A172 (cell line): ENCODE measurements at places on chromosomes 6 and 20. TPM values are rescaled to one million over a fixed set of nuclear protein-coding genes. Genes with fewer than 3 reads are reported as not detected.

Gene OR10C1
- not detected in 2 replicates for total RNA-seq

GRCh38 chr6:35084041-35084491 lies 57.1 kb downstream of the TCP11 start:
- DNase-seq, result no peak

GRCh38 chr6:27867945-27868300 lies 44.3 kb downstream of the OR2B2 start:
- peak; percentile 26 for DNase-seq

Gene SLC17A2
- not detected in 2 replicates for total RNA-seq

Gene CD93
- total RNA-seq, result not detected in 2 replicates

Gene SLC52A3
- total RNA-seq, result 0.03 and 0.22 TPM in 2 replicates

GRCh38 chr6:135722679-135723078 lies 128.8 kb upstream of the PDE7B start:
- DNase-seq, result peak; percentile 86

DNA sequence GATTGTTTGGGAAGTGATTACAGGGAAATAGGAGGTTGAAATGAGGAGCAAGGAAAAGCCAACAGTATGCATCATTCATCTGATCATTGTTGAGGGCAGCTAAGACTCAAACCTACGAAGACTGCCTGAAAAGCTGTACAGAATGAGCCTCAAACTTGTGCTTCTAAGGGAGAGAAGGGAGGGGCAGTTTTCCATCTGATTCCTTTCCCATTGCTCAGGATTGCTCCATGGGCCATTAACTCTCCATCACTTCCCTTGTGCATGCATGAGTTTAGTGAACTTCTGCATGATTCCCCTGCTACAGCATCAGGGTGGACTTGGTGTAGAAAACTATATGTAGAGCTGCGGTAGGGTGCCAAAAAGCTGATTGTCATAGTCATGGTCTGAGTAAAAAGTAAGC lies 742.7 kb upstream of the SLC35B3 start:
- no peak for DNase-seq

Gene FBXL4
- 9.7 and 9.8 TPM in 2 replicates for total RNA-seq

GRCh38 chr20:24949756-24950127 lies 673 bp downstream of the CST7 start:
- peak; percentile 17 for DNase-seq

Gene FOXS1
- total RNA-seq, result 2.4 TPM in 1 of 2 replicates, not detected in the other

GRCh38 chr6:119497988-119498727 lies 148.6 kb upstream of the MAN1A1 start:
- no peak for DNase-seq

GRCh38 chr20:48879612-48880245 lies 41.8 kb upstream of the ARFGEF2 start:
- no peak for DNase-seq

DNA sequence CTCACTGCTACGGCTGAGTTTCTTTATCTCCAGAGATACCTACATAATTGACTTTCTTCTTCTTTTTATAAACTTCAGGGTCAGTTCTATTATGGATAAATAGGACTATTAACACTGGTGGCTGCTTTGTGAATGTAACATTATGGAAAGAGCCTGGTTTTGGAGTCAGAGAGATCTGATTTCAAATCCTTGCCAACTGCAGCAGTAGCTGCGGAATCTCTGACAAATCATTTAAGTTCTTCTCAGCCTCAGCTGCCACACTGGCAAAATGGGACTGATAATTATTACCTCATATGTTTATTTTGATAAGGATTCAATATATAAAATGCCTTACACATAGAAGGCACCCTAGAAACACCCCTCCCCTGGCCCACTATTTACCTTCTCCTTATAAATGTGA lies 160.5 kb downstream of the BACH2 start:
- DNase-seq, result no peak

GRCh38 chr6:138545621-138545980 lies 46.3 kb upstream of the NHSL1 start:
- DNase-seq, result peak; percentile 65

DNA sequence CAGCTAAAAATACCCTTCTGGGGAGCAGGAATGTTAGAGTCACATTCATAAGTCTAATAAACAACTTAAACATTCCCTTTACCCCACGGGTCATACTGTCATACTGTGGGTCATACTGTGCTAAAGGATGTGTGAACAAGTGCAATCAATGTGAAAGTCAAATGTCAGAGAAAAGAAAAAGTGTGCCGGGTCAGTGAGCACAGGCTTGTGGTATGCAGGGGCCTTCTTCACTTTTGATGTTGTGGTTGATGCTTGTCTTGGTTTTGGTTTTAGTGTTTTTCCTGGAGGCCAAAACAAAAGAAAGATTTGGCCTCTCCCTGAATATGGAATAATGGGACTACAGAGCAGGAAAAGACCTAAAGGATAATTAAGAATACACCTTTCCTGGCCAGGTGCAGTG lies 267.9 kb upstream of the PLN start:
- no peak for DNase-seq

DNA sequence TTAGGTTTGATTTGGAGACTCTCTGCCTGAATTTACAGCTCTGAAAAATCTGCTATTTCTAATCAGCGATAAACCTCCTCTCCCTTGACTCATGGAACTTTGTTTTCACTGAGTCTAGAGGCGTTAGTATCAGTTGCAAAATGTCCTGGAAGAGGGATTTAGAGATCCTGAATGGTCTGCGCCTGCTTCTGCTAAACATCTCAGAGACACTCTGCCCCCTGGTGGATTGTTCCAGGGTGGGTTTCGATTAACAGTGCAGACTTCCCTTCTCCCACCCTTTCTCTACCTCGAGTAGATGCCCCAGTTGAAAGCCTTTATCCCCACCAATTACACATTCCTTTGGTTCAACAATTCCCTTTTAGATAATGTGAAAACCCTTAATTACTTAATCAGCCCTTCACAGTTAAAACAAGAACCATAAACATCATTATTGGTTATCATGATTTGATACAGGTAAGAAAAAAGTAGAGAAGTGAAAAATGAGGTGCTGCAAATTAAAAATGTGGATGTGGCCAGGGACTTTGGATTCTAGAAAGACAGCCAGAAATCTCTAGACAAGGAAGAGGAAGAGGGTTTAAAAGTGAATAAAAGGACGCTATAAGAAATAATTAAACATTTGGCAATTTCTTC lies 5.5 kb downstream of the HTR1B start:
- peak; percentile 82 for DNase-seq

DNA sequence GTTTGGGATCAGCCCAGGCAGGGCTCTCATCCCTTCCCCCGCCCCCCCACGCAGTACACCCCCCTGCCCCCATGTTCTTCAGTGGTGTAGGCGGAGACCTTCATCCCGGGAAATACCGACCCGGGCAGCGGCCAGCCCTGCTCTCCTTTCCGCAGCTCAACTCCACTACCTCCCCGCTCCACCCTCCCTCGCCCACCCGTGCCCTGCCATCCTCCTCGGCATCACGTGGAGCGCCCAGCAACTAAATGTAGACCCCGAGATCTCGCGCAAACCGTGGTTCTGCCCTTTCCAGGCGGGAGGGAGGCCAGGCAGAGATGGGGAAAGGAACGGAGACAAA lies 1932.2 kb upstream of the DEFB115 start:
- no peak for DNase-seq

DNA sequence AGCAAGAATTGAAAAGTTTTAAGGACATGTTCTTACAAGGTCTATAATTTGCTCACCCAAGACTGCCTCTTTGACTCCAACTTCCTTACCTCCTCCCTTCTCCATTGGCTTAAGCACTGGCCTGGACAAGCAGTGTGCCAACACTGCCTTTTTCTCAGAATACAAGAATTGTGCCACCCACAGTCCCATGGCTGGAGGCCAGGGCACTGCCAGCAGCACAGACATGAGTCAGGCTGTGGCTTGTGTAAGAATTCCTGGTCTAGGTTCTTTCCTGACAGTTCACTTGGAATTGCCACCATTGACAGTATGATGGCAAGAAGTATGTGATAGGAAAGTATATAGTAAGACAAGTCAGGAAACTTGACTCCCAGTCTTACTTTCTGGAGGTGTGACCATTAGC lies 202.7 kb upstream of the MARCKS start:
- peak; percentile 88 for DNase-seq

Gene PRR18
- 0.14 and 0.24 TPM in 2 replicates for total RNA-seq

DNA sequence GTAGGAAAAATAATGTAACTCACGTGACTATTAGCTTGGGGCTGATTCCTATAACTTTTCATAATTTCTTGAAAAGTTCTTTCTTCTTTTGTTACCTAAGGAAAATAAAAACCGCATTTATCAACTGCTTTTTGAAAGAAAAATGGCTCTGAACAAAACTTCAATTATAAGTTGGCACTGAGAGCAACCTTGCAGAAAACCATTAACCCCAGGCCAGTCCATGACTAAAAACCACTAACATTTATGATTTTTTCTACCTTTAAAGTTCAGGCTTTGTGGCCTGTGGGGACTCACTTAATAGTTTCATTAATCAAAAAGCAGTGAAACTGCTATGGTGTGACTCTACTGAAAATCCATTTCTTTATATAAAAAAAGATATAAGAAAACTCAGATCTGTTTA lies 69.1 kb upstream of the SAMHD1 start:
- no peak for DNase-seq

- no peak for DNase-seq
Measured at GRCh38 chr6:89494131-89494793, 61.3 kb downstream of the ANKRD6 start.

Gene TNFRSF6B
- total RNA-seq, result 2.4 and 3.4 TPM in 2 replicates

DNA sequence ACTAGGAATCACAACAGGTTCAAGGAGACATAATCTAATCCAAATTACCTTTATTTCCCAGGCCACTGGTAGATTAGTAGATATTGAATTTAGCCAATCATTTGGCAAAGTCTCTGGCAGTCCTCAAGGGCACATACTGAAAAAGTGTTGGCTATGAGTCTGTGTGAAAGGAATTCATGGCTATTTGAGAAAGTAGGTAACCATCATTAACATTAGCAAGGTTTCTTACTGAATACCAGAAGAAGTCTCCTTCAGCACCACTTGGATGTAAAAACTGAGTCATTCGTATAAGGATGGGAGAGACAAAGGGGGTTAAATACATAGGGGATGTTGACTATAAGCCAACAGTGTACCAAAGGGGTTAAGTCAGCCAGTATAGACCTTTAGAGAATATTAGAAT lies 36.7 kb downstream of the AGPAT4 start:
- DNase-seq, result no peak

DNA sequence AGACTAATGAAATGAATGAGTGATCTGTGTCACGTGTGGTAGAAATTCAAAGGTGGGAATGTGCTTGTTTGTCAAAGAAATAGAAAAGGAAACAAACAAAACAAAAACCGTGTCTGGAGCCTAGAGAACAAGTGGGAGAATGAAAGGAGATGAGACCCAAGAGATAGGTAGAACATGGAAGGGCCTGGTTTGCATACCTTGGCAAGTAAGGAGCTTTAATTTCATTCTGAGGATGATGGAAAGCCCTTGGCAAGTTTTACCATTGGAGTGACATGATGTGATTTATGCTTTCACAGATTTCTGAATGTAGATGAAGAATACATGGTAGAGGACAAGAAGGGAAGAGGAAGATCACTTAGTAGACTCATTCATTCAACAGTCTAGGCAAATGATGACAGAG lies 26.8 kb upstream of the PRDM1 start:
- no peak for DNase-seq

DNA sequence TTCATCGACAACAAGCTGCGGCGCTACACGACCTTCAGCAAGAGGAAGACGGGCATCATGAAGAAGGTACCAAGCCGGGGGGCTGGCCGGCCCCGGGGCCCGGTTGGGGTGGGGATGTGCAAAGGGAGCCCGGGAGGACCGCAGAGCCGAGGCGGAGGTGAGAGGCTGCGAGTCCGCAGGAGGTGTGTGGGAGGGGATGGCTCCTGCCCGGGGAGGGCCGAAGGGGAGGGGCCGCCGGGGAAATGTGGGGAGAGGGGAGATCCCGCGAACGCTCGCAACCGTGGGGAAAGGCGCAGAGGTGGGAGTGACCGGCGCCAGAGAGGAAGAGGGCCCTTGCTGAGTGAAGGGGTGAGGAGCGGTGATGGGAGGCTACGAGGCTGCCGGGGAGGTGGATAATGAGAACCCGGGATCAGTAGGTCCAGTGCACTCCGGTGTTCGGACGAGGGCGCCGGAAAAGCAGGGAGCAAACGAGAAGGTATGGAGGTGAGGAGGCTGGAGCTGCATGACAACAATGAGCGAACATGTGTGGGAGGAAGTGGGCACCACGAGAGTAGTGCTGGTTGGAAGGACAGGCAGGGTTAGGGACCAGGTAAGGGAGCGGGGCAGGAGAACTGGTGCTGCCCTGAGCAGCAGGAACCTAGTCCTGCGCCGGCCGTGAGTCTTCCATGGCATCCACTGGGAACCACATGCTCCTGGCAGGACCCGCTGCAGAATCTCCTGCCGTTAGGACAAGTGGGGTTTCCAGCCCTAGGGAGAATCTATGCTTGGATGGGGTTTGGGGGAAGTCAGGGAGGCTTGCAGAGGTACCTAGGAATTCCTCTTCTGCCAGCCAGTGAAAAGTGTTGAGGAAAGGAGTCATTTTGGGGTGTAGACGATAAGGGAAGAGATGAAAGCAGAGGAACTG lies 1.3 kb downstream of the SRF start:
- no peak for DNase-seq

GRCh38 chr20:9531581-9531980 lies 17.2 kb downstream of the LAMP5 start:
- DNase-seq, result no peak

DNA sequence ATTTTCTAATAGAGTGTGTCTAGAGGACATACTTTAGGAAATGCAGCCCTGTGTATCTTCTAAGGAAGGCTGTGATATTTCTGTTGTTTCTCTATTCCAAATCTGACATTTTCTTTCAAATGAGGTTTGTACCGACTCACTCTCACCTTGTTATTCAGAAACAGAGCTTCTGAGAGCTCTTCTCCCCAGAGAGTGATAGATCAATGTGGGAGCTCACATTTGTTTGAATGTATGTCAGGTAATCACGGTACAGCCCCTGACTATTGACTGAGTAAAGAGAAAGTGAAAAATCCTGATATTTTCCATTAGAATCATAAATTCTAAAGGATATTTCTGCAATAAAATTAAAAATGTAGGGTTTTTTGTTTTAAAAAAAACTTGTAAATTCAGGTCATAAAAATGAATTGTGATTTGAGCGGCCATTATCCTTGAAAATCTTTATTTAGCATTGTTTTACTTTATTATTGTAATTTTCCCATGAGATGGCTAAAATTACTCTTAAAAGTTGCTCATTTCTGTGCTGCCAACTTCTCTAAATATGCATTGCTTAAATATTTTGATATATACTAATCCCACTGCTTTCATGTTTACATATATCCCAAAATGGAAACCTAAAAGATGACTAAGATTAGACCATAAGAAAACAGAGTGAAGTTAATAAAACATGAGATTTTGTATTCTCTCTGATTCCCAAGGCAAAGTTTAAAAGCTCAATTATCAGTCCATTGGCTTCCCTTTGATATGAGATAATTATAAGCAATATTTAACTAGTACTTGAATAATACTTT lies 1226.8 kb upstream of the CITED2 start:
- no peak for DNase-seq

Gene ASIP
- total RNA-seq, result not detected in 2 replicates

DNA sequence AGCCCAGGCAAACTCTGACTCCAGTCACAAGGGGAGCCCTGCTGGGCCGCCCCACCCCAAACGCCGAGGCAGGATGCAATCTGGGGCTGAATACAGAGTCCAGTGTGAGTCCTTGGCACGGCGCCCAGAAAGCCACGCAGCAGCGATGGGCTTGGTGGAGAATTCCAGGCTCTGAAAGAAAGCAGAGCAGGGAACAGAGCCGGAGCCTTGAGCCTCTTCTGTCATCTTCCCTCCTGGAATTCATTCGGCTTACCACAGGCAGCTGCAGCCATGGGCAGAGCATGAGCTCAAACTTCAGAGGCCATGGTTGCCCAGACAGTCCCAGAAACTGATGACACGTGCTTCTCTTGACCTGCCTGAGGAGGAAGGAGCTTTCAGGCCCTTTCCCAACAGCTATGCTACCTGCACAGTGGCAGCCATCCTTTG lies 441.1 kb upstream of the JARID2 start:
- peak; percentile 57 for DNase-seq

GRCh38 chr6:169812257-169812644 lies 60.8 kb downstream of the ERMARD start:
- DNase-seq, result no peak
